NCI-H1417 (cell line): ENCODE measurements at places on chromosomes 3 and 15.

DNA sequence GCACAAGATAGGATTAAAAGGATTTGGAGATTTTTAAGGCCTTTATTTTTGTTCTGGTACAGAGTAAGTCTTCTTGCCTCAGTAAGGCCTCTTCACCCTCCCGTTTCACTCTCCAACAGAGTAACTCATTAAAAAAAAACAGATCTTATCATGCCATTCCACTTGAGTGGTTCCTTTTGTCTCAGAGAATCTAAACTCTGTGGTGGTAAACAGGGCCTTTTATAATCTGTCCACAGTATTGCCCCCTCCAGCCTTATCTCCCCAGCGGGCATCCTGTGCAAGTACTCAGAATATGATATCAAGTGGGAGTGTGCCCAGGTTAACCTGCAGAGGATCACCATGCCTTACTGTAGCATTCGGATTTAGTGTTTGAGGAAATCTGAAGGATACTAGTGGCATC is 20.3 kb upstream of the ATOSA start:
- DNase-seq = no peak

- peak; percentile 19 for DNase-seq
Measured at GRCh38 chr3:5314897-5315296, 127.4 kb downstream of the EDEM1 start.

- DNase-seq = peak; percentile 19
Measured at GRCh38 chr3:74614107-74614967, at the start of gene CNTN3. TSS of gene CNTN3 (minus strand) at chr3:74614659. CDS start at chr3:74521112, 93,547 bp downstream.

- no peak for DNase-seq
Measured at GRCh38 chr3:115708540-115708939, 85.2 kb downstream of the GAP43 start.

DNA sequence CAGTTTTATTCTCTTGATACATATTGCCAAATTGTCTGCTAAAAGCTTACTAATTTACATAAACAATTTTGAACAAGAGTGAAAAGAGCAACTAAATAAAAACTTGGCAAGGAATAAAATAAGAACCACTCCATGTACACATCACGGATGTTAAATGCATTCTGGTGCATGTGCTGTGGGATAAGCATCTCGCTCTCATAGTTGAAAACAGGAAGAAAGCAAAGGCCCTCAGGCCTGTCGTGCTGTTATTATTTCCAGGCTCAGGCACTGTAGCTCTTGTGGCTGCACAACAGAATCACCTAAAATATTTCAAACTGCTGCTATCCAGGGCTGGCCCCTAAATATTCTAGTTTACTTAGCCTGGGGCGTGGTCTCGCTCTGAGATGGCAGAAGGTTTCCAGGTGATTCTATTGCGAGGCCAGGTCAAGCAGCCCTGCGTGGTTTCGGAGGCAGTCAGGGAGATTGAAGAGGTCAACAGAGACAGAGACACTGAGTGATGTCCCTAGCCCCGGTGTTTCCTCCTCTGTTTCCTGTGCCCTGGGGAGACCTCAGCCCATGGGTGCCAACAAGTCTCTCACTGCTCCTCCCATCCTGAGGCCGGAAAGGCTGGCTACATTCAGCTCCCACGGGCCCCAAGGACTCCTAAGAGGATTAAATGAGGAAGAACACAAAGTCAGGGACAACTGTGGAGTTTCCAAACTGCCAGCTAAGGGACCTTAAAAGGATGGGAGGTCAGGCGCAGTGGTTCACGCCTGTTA is 18.2 kb upstream of the PDIA5 start:
- no peak for DNase-seq

DNA sequence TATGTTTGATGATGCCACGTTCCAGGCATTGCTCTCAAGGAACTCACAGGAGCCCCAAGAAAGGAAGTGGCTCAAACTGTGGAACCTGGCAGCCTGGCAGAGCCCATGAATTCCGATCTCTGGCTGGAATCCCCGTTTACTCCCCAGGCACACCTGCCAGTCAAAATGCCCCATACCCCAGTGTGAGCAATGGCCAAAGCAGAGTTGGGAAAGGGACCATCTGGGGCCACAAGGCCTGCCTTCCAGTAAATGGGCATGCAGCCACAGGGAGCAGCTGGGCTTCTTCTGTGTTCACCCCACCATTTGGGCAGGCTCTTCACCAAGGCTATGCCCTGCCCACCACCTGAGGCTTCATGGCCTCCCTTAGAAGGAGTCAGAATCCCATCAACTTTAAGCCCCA is 257.0 kb upstream of the GOLGA6L4 start:
- no peak for DNase-seq

GRCh38 chr3:9021271-9022009 is 58.2 kb upstream of the RAD18 start:
- DNase-seq = no peak

GRCh38 chr3:105364128-105364527 is 2.6 kb upstream of the ALCAM start:
- no peak for DNase-seq

DNA sequence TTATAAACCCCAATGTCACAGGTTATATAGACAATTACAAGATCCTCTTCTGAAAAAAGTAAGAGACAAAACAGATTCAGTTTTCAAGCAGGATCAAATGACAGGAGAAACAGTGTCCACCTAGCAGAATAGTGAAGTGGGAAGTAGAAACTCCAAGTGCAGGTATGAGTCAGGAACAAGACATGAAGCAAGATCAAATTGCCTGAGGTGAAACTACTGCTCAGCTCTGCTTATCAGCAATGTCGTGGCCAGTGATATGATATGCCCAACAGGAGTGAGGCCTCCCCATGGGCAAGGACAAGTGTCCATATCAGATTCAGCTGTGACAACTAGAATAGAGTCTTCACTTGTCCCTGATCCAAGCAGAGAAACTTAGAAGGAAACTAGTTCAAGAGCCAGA is 100.0 kb downstream of the ZMAT3 start:
- DNase-seq = no peak

GRCh38 chr3:39184081-39184967 is 8.1 kb downstream of the XIRP1 start:
- DNase-seq = no peak

GRCh38 chr3:5006755-5007202 is 27.5 kb downstream of the BHLHE40 start:
- no peak for DNase-seq

GRCh38 chr3:127547761-127548605 is 42.5 kb downstream of the TPRA1 start:
- peak; percentile 78 for DNase-seq

- no peak for DNase-seq
Measured at GRCh38 chr3:129953621-129954020, 20.9 kb upstream of the TRH start.

DNA sequence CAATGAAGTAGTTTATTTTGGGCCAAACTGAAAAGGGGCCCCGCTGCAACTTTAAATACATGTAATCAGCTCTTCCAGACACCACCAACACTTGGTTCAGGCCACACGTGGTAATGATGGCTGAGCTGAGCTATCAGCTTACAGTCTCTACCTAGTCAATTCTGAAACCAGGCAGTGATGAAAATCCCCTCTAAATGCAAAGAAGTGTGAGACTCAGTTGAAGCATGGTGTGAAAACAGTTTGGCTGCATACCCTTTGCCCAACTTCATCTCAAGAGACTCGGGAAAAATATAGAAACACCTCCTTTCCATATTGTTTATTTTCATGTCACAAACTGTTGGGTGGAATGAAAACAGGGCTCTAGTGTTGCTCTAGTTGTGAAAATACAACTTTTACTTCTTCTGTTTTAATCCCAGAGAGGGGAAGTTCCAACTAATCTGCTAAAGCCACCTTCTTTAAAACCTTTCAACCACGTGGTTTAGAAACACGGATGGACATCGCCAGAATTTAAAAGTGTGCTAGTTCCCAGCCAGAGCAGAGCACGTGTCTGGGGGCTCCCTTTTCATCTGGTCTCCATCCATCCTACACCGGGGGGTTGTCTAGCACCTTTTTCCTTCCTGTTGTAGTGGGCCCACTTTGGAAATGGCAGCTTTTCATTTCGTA is 229.1 kb downstream of the EPHB1 start:
- DNase-seq = no peak

DNA sequence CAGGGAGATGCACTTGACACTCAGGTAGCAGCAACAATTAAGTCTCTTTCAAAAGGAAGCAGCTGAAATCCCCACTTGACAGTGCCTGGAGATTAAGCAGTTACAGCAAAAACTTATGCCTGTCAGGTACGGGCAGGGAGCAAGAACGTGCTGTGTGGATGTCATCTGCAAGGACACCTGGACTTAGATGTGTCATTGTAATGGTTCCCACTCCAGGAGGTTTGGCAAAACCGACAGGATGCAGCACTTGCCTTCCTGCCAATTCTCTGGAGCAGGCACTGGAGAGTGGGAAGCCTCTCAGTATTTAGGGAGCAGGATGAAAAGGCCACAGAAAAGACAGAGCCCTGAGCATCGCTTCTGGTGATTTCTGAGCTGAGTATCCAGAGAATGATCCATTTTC is 292.4 kb downstream of the PDCD6IP start:
- peak; percentile 26 for DNase-seq

DNA sequence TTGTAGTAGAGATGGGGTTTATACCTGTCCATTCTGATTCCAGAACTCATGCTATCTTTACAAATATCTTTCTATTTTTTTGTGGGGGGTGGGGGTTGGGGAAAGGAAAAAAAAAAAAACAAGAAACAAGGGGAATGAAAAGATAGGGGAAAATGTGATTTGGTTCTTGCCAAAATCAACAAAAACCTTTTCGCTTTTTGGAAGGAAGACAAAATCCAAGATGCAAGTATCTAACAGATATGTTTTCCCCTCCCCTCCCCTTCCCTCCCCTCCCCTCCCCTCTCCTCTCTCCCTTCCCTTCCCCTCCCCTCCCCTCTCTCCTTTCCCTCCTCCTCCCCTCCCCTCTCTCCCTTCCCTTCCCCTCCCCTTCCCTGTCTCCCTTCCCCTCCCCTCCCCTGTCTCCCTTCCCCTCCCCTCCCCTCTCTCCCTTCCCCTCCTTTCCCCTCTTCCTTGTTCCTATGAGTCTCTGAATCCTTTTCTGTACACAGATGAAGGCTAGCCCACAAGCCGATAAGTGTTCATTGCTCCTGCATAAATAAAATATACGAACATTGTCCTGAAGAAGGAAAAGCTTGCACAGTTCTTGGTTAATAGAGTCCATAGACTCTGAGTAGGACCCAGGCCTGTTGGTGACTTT is 551.9 kb downstream of the EDEM1 start:
- DNase-seq = no peak

DNA sequence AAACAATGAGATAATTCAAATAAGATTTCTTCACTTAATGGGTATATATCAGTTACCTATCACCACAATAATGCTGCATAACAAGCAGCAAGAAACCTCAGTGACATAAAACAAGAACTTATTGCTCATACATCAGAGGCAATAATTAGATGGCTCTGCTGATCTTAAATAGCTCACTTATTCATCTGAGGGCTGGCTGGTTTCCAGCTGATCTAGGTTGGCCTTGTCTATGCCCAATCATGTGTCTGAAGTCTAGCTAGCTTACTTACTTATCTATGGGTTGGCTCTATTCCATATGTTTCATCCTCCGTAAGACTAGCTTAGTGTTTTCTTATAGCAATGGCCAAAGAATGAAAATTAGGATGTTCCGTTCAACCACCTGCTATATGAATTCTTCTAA is 109.4 kb upstream of the AGTR1 start:
- DNase-seq = no peak

- DNase-seq = no peak
Measured at GRCh38 chr3:184981071-184981470, 169.1 kb downstream of the VPS8 start.

DNA sequence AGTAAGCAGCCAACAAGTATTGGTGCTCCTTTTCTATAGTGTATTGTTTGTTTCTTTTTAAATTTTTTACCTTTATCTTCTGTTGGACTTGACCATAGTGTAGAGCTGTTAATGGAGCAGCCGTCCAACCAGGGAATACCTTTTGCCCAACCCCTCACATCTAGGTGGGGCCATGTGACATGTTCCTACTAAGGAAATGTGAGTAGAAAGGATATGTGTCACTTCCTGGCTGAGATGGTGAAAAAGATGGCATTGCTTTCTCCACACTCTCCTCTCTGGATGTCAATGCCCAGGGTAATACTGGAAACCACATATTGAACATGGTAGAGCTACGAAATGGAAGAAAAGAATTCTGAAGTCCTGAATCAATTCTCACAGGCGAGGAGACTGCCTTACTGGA is 218.8 kb downstream of the TBL1XR1 start:
- DNase-seq = no peak

DNA sequence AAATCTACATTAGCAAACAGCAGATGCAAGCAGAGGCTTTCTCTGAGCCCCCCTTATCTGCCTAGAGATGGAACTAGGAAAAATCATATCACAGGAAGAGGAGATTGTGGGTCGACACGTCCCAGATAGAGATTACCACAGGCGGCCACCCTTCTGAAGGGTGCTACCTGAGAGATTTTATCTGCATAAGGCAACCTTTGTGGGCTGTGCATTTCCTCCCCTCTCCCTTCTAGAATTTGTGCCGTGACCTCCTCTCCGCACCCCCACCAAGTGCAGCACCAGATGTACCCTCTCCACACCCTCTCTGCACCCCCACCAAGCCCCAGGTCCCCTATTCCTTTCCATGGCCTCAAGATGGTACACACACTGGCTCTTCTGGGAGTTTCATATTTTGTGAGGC is 27.4 kb downstream of the METTL6 start:
- no peak for DNase-seq

GRCh38 chr15:59372352-59373211 is at the start of gene MYO1E:
TSS of gene MYO1E (minus strand) at chr15:59372871. CDS start at chr15:59372500, 371 bp downstream.
- DNase-seq = peak; percentile 72

GRCh38 chr15:76070921-76071635 is 11.3 kb downstream of the TMEM266 start:
- no peak for DNase-seq

- DNase-seq = no peak
Measured at GRCh38 chr3:197308591-197308990, 10.2 kb upstream of the DLG1 start.

- DNase-seq = peak; percentile 76
Measured at GRCh38 chr15:27589260-27589659, 509.9 kb downstream of the OCA2 start.

- DNase-seq = peak; percentile 91
Measured at GRCh38 chr3:178420033-178420432, 116.2 kb upstream of the KCNMB2 start.

DNA sequence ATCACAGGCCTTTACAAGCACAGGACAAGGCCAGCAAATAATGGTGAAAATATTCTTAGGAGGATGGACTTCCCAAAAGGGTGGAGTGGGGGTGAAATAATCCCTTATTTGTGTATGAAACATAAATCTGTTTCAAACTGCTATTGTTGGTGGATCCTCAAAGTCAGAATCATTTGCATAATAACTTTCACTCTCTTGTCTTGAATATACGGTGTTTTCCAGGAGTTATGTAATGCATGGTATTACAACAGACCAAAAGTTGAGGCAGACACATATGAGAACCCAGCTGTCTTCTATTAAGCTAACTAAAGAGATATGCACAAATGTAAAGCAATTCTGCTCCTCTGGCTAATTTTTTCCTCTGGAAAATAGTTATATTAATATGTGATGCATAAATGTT is 57.7 kb downstream of the PRTG start:
- DNase-seq = no peak
